ENCODE measurements at places on chromosomes 12 and 14. TPM values are rescaled to one million over a fixed set of nuclear protein-coding genes. Genes with fewer than 3 reads are reported as not detected.

FZD10 gene
- polyA plus RNA-seq, result 1.8 TPM

MFAP5 gene
- 0.37 TPM for polyA plus RNA-seq

DNA sequence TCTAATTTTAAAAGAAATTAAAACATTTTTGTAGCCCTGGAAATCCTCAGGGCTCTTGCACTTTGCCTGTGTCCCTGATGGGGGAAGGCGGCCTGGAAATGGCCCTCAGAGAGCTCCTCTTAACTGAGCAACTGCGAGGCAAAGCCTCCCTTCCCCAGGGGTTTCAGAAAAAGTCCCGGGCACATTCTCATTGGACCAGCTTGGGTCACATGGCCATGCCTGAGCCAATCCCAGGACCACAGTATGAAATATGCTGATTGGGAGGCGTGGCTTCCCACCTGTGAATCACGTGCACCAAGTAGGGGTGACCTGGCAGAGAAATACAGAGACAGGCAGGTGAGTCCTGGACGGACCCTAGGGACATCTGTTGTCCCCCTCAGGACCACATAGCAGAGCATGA is 90.4 kb upstream of the SFSWAP start:
- no peak for DNase-seq

GRCh38 chr12:120144215-120144614 is 27.7 kb upstream of the RAB35 start:
- DNase-seq, result no peak

- no peak for DNase-seq
Measured at GRCh38 chr12:78802593-78802992, 62.0 kb upstream of the SYT1 start.

GRCh38 chr12:106276032-106276740 is 26.3 kb upstream of the TCP11L2 start:
- no peak for DNase-seq

KRT76 gene
- polyA plus RNA-seq, result not detected

TRHDE gene
- polyA plus RNA-seq, result 28.4 TPM

GPR68 gene
- polyA plus RNA-seq, result 2.4 TPM

AKAP5 gene
- polyA plus RNA-seq, result 5.2 TPM

DNA sequence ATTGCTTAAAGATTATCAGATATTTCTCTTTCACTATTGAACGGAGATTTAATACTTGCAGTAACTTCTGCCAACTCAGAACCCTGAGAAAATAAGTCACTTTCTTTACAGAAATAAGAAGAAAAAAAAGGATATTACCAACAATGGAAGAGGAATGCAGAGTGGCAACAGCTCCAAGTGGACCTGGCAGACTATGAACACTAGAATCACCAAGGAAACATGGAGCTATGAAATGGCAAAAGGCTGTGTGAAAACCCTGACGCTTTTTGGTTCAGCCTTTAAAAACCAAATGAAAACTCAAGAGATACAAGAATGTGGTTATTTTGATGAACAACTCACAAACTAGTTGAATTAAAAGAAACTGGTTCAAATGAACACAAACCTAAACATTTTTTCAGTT is 17.7 kb downstream of the DTD2 start:
- DNase-seq, result no peak

DNA sequence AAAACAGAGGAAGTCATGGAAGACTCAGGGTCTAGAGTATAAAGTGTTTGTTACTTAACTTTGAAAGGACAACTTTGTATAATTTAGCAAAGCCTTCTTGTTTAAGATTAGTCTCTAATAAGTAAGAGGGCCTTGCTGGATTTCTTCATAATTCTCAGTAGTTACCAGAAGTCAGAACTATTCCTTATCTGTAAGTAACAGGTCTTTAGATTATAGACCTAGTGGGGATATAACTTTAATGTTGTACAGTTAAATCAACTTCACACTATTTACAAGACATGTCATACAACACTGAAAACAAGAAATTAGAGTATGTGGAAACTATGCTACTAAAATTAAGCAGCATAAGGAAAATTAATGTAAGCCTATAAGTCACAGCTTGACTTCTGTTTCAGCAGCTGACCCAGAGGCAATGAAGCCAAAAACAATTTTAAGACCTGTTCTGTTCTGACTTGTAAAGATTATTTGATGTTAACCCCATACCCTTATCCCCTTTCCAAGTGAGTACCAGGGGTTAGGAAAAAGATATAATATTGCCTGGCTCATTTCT is 398.3 kb downstream of the RAD51B start:
- DNase-seq, result no peak

DNA sequence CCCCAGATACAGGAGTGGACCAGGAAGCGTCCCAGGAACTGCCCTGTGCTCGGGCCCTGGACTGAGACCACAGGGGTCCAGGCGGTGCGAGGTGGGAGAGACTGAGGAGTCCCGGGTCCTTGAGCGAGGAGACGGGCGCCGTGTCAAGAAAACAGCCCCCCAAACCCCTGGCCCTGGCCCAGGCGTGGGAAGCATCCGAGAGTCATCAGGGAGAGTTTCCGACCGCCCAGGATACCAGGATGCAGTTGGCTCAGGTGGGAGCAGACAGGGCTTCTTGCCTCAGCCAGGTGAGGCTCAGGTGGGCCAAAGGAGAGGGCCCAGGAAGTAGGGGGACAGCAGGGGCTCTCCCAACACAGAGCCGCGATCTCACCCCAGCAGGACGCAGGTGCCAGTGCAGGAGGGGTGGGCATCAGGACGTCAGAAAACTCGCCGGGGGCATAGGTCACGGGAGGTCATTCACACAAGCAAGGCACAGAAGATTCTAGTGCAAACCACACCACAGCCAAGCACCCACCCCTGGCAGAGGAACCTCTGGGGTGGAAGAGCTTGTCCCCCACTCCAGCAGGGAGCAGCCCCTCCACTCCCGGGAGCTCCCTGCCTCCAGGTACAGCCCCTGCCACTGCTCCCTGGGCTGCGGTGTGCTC is 102.5 kb upstream of the EIF5 start:
- DNase-seq, result no peak

DNA sequence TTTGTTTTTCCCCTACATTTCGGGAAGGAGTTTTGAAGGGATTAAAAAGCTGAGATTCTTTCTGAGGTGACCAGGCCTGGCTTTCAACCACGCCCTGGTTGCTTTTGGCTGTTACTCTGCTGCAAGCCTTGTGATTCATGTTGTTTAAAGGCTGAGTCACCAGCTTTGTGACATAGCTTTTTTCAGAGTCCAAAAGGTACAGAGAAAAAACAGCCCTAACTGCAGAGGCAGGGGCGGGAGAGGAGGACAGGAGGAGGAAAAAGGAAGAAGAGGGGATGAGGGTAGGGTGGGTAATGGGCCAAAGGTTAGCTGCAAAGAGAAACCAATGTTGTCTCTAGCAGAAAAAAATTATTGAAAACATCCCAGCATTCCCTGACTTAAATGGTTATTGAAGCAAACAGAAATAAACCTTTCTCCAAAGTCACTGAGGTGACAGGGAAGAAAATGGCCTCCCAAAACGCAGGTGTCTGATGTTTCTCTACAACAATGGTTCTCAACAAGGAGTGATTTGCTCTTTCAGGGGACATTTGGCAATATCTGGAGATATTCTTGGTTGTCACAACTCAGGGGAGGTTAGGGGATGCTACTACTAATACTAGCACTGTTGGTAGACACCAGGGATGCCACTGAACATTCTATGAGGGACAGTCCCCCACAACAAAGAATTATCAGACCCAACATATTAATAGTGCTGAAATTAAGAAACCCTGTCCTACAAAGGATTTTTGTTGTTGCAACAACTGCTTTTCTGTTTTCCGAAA is 2.1 kb upstream of the UBC start:
- DNase-seq, result no peak

- no peak for DNase-seq
Measured at GRCh38 chr12:53592426-53592825, 33.8 kb downstream of the ATF7 start.

GPD1 gene
- polyA plus RNA-seq, result 81.4 TPM

DNA sequence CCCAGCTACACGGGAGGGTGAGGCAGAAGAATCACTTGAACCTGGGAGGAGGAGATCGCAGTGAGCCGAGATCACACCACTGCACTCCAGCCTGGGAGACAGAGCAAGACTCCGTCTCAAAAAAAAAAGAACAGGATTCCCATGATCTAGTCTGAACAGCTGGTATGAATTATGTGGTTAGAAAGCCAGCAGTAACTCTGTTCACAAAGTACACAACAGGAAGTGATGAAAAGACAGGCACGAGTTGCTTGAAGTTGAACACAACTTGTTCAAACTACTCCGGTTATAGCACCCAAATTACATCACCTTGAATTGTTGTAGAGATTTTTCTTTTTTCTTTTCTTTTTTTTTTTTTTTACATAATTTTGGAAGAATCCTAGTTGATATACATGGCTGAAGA is 238.8 kb upstream of the RGS6 start:
- no peak for DNase-seq

DNA sequence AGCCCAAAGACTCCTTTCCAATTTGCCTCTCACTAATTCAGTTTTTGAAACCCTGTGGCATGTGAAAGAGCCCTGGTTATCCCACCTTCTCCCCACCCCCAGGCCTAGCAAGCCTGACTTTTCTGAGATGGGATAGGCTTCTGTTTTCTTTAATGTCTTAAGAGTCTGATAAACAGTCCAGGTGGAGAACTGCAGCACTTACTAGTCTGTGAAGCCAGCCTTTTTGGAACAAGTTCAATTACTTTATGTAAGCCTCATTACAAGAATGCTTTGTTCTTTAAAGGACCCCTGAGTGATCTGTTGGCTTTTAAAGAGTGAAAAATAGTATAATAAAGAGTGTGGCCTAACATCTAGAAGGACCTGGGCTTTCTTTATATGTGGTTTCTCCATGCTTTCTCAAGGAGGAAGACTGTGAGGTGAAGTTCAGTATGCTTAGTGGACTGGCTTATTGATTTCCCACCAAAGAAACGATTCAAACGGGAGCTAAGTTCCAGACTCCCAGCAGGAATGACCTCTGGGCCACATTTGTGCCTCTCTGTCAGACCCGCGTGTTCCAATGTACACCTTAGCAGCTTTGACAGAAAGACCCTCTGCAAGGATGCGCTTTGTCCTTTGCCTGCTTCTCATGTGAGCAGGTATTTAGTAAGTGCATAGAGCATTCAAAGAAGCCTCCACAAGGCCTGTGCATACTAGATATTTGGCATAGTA is 129.5 kb downstream of the DAAM1 start:
- no peak for DNase-seq

- DNase-seq, result no peak
Measured at GRCh38 chr12:108302016-108302402, 37.1 kb downstream of the CMKLR1 start.

NEUROD4 gene
- polyA plus RNA-seq, result not detected

DNA sequence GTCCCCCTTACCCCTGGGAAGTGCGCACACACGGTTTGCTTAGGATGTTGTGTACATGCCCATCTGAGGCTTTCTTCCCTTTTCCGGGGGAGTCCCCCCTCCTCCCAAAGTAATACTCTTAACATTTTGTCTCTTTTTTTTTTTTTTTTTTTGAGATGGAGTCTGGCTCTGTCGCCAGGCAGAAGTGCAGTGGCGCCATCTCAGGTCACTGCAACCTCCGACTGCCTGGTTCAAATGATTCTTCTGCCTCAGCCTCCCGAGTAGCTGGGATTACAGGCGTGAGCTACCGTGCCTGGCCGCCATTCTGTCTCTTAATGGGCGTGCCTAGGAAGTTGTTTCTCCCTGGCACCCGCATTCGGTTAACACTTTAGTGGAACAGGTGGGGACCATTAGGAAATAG is 4.5 kb upstream of the GMFB start:
- no peak for DNase-seq

DNA sequence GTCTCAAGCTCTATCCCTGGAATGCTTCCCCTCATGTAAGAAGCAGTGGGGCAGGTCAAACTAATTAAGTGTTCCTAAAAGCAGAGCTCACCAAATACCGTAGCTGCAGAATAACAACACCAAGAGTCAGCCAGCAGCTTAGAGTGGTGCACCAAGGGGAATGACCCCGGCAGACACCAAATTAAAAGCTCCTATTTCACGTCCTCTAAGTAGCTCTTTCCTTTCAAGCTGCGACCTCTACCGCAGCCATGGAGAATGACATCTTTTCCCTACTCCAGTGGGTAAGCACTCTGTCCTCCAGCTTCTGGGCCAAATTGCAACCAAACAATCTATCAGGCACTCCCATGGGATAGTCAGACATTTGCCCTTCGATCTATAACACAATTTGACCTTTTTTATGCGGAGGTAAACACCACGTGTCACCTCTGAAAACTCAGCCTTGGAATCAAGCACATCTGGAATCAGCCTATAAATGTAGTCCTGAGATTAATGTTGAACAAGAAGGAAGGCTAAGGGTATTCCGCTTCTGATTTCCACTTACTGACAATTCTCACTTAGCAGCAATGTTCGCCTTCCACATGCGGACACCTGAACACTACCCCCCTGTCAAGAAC is 67.6 kb upstream of the CDKN3 start:
- no peak for DNase-seq

DNA sequence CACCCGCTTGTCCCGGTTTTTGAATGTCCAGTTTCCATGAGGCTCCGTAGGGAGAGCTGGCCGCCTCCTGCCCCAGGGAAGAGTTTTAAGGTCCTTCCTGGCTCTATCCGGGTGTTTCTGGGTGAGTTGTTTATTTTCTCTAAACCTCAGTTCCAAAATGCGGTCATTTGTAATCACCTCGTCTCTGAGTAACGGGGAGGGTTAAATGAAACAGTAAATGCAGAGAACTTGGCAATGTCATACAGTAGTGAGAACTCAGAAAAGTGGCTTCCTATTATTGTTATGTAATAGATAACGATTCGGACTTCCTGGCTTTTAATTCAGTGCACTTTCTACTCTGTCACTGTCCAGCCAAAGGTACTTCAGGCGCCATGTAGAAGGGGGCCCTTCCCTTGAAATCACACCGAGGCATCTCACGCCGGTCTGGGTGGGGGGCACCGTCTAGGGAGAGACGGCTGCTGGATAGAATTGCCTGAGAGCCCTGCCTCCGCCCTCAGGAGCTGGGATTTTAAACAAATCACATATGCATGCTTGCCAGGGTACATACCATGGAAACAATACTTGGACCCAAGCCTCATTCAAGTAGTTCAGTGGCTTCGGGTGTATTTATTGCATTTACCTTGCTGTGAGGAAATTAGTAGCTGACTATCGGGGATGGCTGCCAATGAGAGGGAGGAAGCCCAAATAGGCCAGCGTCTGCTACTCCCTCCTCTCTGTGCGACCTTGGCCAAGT is 26.4 kb downstream of the NOS1 start:
- DNase-seq, result no peak

GRCh38 chr12:58765653-58766512 is 154.4 kb downstream of the LRIG3 start:
- no peak for DNase-seq

SLC5A8 gene
- 44.0 TPM for polyA plus RNA-seq

DNA sequence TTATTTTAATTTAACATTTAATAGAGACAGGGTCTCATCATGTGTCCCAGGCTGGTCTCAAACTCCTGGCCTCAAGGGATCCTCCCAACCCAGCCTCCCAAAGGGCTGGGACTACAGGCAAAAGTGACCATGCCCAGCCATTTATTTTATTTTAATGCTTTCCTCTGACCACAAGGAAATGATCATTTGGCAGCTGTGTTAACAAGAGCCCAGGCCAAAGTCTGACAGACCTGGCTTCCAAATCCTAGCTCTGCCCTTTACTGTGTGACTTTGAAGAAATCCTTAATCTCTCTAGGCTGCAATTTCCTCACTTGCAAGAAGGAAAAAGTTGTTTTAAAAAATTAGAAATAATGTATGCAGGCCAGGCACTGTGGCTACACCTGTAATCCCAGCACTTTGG is 16.7 kb upstream of the GCH1 start:
- no peak for DNase-seq

GRCh38 chr12:101051901-101052550 is 158.0 kb downstream of the SLC5A8 start:
- DNase-seq, result no peak

TGM1 gene
- polyA plus RNA-seq, result 1.2 TPM

Data from right renal cortex interstitium (tissue), 3 donors.